ENCODE measurements at places on chromosomes 11 and 22. TPM values are rescaled to one million over a fixed set of nuclear protein-coding genes. Genes with fewer than 3 reads are reported as not detected.

MMP3 gene
- 928 TPM for total RNA-seq

PRSS23 gene
- total RNA-seq, result 514 TPM

PVALB gene
- not detected for total RNA-seq

CHRM1 gene
- not detected for total RNA-seq

KCNC1 gene
- 0.16 TPM for total RNA-seq

PKNOX2 gene
- not detected for total RNA-seq

KDM4E gene
- not detected for total RNA-seq

TUBA8 gene
- total RNA-seq, result 1.5 TPM

A4GALT gene
- total RNA-seq, result 7.5 TPM

LRRC55 gene
- not detected for total RNA-seq

FOLR2 gene
- not detected for total RNA-seq

FAM76B gene
- 19.1 TPM for total RNA-seq

RFPL2 gene
- total RNA-seq, result not detected

OR4C12 gene
- not detected for total RNA-seq

JHY gene
- total RNA-seq, result 10.3 TPM

APOA1 gene
- total RNA-seq, result not detected

FAM227A gene
- total RNA-seq, result 1.9 TPM

IFITM10 gene
- total RNA-seq, result 1.2 TPM

CSF2RB gene
- total RNA-seq, result not detected

MAPK8IP1 gene
- 9.2 TPM for total RNA-seq

SYT7 gene
- 0.65 TPM for total RNA-seq

MRGPRX2 gene
- total RNA-seq, result not detected

CASP1 gene
- total RNA-seq, result 11.4 TPM

ALDH3B2 gene
- not detected for total RNA-seq

NXPE2 gene
- total RNA-seq, result 0.16 TPM

KLHDC7B gene
- total RNA-seq, result 0.12 TPM

KCNK4 gene
- total RNA-seq, result not detected

MICAL2 gene
- 211 TPM for total RNA-seq

TMEM80 gene
- total RNA-seq, result 8.9 TPM

GRK2 gene
- total RNA-seq, result 38.4 TPM

KCNJ11 gene
- total RNA-seq, result not detected

GLYAT gene
- total RNA-seq, result not detected

ANO5 gene
- total RNA-seq, result 0.65 TPM

CABP7 gene
- total RNA-seq, result not detected

TMEM25 gene
- 29.0 TPM for total RNA-seq

AP1B1 gene
- 66.7 TPM for total RNA-seq

EXPH5 gene
- 3.4 TPM for total RNA-seq

MS4A15 gene
- total RNA-seq, result not detected

THY1 gene
- 455 TPM for total RNA-seq

OR56B1 gene
- 0.12 TPM for total RNA-seq

OR6T1 gene
- not detected for total RNA-seq

OR52I1 gene
- not detected for total RNA-seq

WT1 gene
- total RNA-seq, result not detected

MAJIN gene
- total RNA-seq, result not detected

BIRC2 gene
- total RNA-seq, result 59.4 TPM

COA4 gene
- total RNA-seq, result 60.0 TPM

MGAT3 gene
- total RNA-seq, result 0.36 TPM

Data from hair follicle dermal papilla cell (primary cell).